ENCODE measurements at places on chromosomes 7 and 10.

DNA sequence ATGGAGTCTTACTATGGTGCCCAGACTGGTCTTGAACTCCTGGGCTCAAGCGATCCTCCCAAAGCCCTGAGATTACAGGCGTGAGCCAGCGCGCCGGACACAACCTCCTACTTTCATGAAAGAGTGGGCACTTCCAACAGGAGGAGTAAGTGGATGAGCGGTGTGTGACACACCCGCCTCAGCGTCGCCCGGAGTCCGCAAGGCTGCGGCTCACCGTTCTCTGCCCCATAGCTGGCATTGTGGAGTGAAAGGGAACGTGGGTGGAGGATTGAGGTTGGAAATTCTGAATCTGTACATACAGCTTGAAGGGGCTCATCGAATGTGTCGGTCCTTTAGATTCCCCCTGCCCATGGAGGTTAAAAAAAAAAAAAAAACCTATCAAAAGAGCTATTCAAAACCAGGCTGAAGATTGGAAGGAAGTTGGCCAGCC lies 524 bp upstream of the PRXL2A start:
- H3K27me3 ChIP-seq = no peaks in the 10 kb centered on the region
- DNase-seq = peak; percentile 38
- H3K27ac ChIP-seq = peak overlapping the region; percentile 75

- H3K27ac ChIP-seq = no peak overlapping the region
- H3K4me1 ChIP-seq = no peaks in the 10 kb centered on the region
- DNase-seq = no peak
- H3K27me3 ChIP-seq = no peaks in the 10 kb centered on the region
Measured at GRCh38 chr7:108503112-108504026, 22.6 kb downstream of the PNPLA8 start.

DNA sequence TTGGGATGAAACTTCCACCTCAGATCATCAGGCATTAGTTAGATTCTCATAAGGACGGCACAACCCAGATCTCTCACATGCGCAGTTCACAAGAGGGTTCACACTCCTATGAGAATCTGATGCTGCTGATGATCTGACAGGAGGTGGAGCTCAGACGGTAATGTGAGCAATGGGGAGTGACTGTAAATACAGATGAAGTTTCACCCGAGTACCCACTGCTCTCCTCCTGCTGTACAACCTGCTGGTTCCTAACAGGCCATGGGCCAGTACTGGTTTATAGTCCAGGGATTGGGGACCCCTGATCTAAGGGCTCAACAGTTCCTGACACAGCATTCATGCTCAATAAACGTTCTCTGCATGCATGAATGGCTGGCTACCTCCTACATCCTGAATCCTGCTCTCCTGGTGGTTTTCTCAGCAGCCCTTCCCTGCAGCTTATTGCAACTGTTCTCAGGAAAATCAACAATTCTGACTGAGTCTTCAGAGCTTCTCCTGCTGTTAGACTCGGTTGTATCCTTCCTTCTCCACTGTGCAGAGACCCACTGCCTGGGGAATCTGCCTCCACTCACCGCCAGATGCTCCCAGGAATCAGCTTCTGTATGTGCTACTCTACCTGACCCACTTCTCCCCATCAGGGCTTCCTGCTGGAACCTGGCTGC lies 17.4 kb downstream of the PDE6C start:
- no peak overlapping the region for H3K27ac ChIP-seq
- H3K4me1 ChIP-seq = no peaks in the 10 kb centered on the region
- no peak for DNase-seq
- H3K27me3 ChIP-seq = no peaks in the 10 kb centered on the region
- no peak overlapping the region for H3K4me3 ChIP-seq

GRCh38 chr7:2478800-2479199 lies 2.6 kb upstream of the GRIFIN start:
- no peaks in the 10 kb centered on the region for H3K4me1 ChIP-seq
- no peak overlapping the region for H3K27ac ChIP-seq
- no peaks in the 10 kb centered on the region for H3K36me3 ChIP-seq
- DNase-seq = no peak

GRCh38 chr10:26407406-26407969 lies 30.7 kb upstream of the APBB1IP start:
- H3K27ac ChIP-seq = no peak overlapping the region
- H3K36me3 ChIP-seq = no peaks in the 10 kb centered on the region
- H3K4me1 ChIP-seq = no peaks in the 10 kb centered on the region
- H3K4me3 ChIP-seq = no peak overlapping the region
- H3K27me3 ChIP-seq = no peaks in the 10 kb centered on the region

Data from ovary (tissue), 10 donors.